ENCODE measurements at places on chromosomes 11 and 22.

DNA sequence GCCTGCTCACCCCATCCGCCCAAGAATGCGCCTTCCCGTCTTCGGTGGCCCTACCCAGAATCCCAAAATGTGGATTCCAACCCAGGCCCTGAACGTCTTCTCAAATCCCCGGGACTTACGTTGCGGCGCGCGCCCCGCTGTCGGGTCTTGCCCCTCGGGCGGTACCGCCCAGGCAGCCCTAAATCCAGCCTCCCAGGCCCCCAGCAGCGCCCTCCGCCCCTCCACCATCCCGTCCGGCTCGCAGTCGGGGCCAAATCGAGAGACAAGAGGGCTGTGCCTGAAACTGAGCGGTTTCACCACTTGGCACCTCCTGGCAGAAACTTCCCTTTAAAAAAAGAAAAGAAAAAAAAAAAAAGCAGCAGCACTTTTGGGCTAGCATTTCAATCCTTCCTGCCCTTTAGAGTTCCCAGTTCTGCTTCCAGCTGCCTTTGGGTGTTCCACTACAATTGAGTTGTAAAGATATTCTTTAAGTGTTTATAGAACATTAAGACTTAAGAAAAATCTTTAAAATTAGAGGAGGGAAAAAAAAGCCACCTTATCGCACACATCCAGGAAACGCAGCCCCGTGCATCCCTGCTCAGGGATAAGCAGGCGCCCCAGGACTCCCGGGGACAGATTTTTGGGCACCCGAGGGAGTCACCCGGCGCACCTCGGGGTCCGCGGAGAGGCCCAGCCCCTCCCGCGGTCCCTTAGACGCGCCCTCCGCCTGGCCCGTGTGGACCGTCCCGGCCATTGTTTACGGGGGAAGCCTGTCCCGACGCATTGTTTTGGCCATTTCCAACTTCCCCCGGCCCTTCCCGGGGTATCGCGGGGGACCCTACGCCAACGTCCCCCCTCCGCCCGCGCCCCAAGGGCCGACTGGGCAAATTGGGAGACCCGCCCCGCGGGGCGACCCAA is 57.6 kb downstream of the KCNJ4 start:
- DNase-seq, result no peak

GRCh38 chr11:66287889-66288670 is 863 bp downstream of the YIF1A start:
- no peak for DNase-seq

DNA sequence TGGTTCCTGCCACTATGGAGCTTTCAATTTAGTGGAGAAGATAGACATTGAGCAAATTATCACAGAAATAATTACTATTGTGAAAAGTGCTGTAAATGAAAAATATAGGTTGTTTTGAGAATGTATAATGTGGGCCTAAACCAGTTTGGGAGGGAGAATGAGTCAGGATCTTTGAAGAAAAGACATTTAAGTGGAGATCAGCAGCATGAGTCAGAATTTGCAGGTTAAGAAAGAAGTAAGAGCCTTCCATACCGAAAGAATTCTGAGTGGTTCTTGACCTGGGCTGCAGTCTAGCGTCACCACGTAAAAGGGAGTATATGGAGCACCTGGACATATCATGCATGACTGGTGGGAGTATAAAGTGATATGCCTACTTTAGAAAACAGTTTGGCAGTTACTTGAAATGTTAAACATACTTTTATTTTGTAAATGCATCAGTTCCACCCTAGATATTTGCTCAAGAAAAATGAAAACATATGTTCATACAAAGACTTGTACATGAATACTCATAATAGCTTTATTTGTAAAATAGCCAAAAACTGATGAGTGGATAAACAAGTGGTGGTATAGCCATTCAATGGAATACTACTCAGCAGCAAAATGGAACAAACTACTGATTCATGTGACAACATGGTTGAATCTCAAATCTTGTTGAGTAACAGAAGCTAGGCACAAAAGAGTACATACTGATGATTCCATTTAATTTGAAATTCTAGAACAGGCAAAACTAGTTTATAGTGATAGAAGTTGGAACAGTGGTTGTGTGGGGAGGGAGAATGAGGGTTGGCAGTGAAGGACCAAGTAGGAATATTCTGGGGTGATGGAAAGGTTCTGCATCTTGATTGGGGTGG is 99.2 kb downstream of the STIM1 start:
- no peak for DNase-seq

DNA sequence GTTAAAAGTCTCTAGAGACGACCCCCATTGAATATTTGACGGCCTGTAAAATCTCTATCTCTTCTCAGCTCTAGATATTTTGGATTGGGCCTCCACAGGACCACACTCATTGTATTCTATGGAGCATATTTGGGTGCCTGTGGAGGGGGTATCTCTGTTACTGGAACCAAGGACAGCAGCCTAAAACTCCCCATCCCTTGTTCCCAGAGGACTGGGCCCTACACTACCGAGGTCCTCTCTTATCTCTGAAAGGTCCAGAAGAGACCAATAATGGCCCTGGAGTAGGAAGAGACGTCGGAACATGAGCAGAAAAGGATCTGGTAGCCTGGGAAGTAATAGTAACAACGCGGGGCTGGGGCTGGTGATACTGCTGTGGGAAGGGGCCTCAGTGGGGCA is 542 bp downstream of the HPS4 start:
- DNase-seq, result no peak

- DNase-seq, result no peak
Observed at GRCh38 chr11:27563201-27563600, 56.6 kb upstream of the LIN7C start.

DNA sequence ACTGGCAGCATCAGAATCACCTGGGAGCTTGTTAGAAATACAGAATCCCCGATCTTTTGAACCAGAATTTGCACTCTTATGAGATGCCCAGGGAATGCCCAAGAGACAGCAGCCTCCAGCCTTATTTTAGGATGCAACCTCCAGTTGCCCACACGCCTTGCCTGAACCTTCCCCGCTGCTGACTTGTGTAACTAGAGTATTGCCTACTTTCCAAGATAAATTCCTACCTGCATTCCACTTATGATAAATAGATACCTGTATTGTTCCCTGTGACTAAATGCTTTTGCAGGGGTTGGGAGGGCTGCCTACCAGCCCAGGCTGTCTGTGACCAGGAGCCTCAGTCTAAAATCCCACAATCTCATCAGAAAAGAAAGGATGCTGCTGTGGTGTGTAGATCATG is 44.3 kb upstream of the HMGXB4 start:
- no peak for DNase-seq

GRCh38 chr11:34050581-34051348 is 766 bp upstream of the CAPRIN1 start:
- no peak for DNase-seq

DNA sequence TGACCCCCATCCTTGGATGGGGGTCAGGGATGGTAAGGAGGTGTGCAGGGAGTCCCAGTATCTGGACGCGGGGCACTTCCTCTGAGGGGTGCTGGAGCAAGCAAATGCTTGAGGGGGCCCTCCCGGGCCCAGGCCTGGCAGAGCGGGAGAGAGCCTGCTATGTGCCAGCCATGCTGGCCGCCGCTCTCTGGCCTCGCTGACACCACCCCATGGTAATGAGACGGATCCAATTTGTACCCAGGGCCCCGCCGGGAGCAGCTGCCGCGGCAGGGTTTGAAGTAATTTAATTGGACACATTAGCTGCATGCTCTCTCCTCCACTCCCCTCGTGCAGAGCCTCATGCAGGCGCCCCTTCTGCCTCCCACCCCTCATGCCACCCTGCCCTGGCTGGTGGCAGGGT is 6.3 kb downstream of the SYT7 start:
- DNase-seq, result no peak

DNA sequence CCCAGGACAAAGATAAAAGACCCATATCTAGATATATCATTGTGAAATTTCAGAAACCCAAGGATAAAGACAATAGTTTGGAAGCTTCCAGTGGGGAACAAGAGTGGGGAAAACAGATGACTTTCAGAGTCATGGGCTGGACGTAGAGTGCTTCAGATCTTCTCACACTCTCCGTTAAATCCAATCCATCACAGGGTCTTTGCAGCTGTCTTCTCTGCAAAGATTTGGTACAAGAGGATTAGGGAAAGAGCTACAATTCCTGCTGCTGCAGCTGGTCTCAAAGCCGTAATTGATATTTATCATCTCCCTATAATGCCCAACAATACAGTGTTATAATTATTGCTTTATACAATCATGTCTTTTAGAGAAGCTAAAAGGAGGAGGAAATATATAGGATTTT is 63.4 kb upstream of the CLPB start:
- no peak for DNase-seq

GRCh38 chr11:32510039-32510438 is 73.6 kb upstream of the EIF3M start:
- no peak for DNase-seq

DNA sequence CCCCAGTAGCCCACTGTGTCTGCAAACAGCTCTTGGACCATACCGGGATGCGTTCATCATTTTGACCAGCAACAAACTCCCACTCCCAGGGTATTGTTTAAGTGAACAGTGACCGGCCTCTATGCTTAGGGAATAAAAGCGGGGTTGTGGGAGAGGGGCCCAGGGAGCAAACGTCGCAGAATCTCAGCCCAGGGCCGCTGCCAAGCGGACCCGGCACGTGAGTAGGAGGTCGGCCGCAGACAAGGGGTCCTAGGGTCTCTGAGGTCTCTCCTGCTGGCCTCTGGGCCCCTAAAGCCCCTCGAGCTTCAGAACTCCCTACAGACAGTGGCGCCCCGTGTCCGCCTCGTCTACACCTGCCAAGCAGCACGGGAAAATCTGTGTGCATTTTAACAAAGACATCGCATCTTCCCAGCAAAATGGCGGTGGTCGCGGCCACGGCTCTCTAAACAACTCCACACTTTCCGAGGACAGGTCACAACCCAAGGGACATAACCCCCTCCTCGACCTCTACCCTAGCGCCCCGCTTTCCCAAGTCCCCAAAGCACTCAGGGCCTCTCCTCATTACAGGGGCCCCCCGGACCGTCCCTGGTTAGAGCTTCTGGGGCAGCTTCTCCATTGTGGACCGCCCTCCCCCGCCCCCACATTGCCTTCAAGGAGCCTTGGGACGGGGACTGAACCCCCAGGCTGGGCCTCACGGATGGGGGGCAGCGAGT is 3.9 kb upstream of the GCAT start:
- DNase-seq, result no peak

DNA sequence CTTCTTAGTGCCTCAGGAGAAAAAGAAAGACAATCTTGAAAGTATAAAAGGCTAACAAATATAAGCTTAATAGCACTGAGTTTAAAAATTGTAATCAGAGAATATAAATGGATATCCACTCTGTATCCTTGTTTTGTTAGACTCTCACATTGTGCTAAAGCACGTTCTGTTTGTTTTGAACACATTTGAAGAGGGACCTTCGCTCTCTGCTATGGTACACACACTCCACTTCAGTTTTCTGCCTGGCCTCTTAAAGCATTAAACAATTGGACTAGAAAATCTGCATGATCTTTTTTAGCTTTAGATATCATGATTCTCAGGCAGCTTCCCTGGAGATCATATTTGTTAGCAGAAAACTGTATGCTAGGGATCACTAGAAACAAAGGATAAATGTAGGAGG is 40.3 kb upstream of the PGR start:
- DNase-seq, result no peak

Measured in T-cell (primary cell).